ENCODE measurements at places on chromosomes 5 and 9.

- no peaks in the 10 kb centered on the region for H3K4me1 ChIP-seq
- no peak overlapping the region for H3K4me3 ChIP-seq
- H3K27ac ChIP-seq = no peak overlapping the region
- DNase-seq = no peak
- no peaks in the 10 kb centered on the region for H3K27me3 ChIP-seq
- no peaks in the 10 kb centered on the region for H3K36me3 ChIP-seq
Measured at GRCh38 chr9:119043996-119044395, 325.2 kb downstream of the BRINP1 start.

- no peak overlapping the region for H3K4me3 ChIP-seq
Measured at GRCh38 chr9:124325816-124326215, 68.1 kb downstream of the NEK6 start.

DNA sequence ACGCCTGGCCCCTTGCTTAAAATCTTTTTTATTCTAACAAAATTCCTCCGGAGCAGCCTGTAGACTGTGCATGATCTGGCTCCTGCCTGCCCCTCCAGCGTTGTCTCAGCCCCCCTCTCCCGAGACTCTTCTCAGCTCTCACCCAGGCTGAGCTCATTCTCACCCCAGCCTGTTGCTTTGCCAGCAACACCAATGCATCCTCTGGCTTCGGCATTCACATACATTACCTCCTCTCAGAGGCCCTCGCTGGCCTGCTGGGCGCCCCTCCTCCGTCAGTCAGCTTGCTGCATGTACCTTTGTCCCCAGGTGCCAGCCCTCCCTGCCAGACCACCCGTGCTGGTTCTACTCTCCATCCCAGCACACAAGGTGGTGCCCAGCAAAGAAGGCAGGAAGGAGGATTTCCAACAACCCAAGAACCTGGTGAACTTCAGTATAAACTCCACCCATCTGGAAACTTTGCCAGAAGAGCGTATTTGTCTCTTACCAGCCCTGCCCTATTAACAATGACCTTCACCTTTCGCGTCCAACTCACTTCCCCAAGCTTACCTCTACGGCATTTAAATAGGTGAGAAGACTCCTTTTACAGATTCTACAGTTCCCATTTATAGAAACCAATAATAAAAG, 35.0 kb downstream of the MYO10 start:
- DNase-seq = no peak
- no peak overlapping the region for H3K27ac ChIP-seq
- H3K27me3 ChIP-seq = no peaks in the 10 kb centered on the region
- no peaks in the 10 kb centered on the region for H3K4me1 ChIP-seq
- H3K4me3 ChIP-seq = no peak overlapping the region

DNA sequence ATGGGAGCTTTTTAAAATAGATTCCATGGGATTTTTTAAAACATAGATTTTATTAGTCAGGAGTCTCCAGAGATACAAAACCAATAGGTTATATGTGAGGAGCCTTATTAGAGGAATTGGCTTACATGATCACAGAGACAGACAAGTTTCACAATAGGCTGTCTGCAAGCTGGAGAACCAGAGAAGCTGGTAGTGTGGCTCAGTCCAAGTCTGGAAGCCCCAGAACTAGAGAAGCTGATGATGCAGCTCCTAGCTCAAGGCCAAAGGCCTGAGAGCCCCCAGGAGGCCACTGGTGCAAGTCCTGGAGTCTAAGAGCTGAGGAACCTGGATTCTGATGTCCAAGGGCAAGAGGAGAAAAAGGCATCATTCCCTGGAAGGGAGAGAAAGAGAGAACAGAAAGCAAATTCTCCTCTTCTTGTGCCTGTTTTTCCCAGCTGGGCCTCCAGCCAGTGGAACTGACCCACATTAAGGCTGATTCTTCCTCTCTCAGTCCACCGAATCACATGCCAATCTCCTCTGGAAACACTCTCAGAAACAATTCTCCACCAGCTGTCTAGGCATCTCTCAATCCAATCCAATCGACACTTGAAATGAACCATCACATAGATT, 59.3 kb downstream of the AHRR start:
- H3K36me3 ChIP-seq = no peaks in the 10 kb centered on the region
- peaks cover 6% of the 10 kb centered on the region for H3K4me1 ChIP-seq
- DNase-seq = no peak
- no peak overlapping the region for H3K4me3 ChIP-seq
- no peaks in the 10 kb centered on the region for H3K27me3 ChIP-seq
- H3K27ac ChIP-seq = no peak overlapping the region

GRCh38 chr9:100084734-100085133, 14.1 kb downstream of the ERP44 start:
- peaks cover 2% of the 10 kb centered on the region for H3K36me3 ChIP-seq
- no peak for DNase-seq
- no peaks in the 10 kb centered on the region for H3K27me3 ChIP-seq

DNA sequence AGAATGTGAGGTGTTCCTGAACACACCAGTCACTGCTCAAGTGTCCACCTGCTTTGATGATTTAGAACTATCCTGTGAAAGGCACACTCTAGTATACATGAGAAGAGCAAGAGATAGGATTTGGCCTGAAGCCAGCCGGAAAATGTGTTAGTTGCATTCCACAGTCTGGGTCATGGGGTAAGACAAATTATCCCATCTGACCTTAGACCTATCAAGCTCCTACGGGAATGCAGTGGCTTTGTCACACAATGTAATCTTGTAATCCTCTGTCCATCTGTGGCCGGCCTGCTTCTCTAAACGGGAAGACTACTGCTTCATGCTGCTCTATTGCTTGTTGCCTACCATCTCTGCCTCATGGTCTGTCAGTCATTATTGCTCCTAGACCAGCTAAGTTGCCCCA, 92.4 kb upstream of the PRRC1 start:
- H3K27ac ChIP-seq = no peak overlapping the region
- H3K4me3 ChIP-seq = no peak overlapping the region
- H3K36me3 ChIP-seq = no peaks in the 10 kb centered on the region
- no peak for DNase-seq
- H3K4me1 ChIP-seq = peaks cover 2% of the 10 kb centered on the region
- peaks cover 43% of the 10 kb centered on the region for H3K27me3 ChIP-seq

GRCh38 chr5:125227333-125228095, 481.1 kb upstream of the ZNF608 start:
- no peaks in the 10 kb centered on the region for H3K36me3 ChIP-seq
- no peaks in the 10 kb centered on the region for H3K4me1 ChIP-seq
- H3K27ac ChIP-seq = no peak overlapping the region
- DNase-seq = no peak

DNA sequence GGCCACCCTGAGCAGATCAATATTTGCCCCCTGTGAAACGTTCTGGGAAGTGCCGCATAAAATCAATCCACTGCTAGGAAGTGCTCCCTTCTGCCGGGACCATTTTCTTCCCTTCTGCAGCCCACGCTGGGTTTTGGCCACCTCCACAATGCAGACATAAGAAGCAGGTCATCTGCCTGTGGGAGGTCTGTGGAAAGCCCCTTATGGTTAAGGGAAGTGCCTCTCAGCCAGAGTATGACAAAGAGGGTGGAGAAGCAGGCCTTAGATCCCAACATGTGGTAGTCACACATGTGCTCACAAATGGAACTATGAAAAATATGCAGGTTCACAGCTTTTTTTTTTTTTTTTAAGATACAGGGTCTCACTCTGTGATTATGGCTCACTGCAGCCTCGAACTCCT, 82.8 kb downstream of the SLC1A3 start:
- no peaks in the 10 kb centered on the region for H3K36me3 ChIP-seq
- H3K4me3 ChIP-seq = no peak overlapping the region
- H3K4me1 ChIP-seq = peaks cover 12% of the 10 kb centered on the region
- peaks cover 46% of the 10 kb centered on the region for H3K27me3 ChIP-seq

DNA sequence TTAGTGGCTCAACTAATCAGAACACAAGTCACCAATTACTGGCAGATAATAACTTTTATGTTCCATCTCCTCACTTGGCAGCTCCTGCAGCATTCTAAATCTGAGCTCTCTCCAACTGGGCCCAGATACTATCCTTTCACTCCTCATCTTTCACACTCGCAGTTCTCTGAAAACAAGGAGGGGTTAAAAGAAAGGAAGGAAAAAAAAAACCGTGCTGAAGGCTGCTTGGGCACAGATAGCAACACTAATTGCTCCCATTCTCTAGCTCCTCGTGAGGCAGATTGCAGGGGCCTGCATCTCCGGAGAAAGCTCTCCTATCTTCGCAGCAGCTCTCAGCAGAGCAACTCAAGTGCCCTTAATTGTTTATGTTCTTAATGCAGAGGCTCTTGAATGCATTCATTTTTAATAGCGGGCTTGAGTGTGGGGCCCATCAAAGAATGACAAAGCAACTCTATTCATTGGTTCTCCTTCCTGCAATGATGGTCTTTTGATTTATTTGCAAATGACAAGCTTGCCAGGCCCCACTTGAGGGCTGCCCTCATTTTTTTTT, 23.9 kb downstream of the TLE1 start:
- H3K36me3 ChIP-seq = no peaks in the 10 kb centered on the region
- H3K27me3 ChIP-seq = no peaks in the 10 kb centered on the region
- no peak for DNase-seq
- H3K4me3 ChIP-seq = no peak overlapping the region
- H3K27ac ChIP-seq = no peak overlapping the region
- peaks cover 3% of the 10 kb centered on the region for H3K4me1 ChIP-seq

DNA sequence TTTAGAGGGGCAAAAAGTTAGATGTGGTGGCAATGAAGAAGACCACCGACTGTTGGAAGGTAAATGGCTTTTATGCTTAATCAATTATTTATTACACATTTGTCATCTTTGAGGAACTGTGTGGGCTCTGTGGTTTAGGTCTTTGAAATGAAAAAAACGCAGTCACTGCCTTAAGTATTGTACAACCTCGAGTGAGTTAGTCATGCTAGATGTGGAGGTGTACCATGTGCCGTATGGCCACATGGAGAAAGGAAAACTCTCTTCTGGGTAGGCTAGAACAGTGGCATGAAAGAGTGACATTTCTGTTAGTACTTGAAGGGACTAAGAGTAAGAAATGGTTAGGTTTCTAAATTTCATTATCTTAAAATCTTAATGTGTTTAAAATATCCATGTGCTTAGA, 166.1 kb downstream of the HACD4 start:
- no peak overlapping the region for H3K4me3 ChIP-seq
- peaks cover 5% of the 10 kb centered on the region for H3K4me1 ChIP-seq
- peaks cover 7% of the 10 kb centered on the region for H3K36me3 ChIP-seq
- H3K27me3 ChIP-seq = no peaks in the 10 kb centered on the region

DNA sequence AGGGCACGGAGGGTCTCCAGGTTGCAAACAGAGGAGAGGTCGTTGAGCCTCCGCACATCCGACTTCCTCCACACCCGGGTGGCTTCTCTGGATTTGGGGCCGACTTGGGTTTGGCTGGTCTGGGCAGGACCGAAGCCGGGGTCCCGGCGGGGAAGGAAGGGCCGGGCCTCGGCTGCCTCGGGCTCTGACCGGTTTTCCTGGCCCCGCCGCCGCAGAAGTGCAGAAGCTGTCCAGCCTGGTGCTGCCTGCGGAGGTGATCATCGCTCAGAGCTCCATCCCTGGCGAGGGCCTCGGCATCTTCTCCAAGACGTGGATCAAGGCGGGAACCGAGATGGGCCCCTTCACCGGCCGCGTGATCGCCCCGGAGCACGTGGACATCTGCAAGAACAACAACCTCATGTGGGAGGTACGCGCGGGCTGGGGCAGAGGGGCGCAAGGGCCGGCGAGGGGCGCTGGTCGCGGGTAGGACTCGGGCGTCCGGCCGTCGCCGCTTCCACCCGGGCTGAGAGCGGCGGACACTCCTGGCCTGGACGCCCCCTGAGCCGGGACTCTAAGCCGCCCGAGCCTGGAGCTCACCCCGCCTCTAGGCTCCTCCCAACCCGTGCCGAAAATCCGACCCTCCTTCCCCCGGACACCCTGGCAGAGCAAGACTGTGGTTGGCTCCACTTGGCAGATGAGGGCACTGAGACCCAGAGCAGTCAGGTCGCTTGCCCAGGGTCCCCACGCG, 2.2 kb downstream of the PRDM12 start:
- peaks cover 2% of the 10 kb centered on the region for H3K36me3 ChIP-seq
- no peak for DNase-seq
- peaks cover 20% of the 10 kb centered on the region for H3K4me1 ChIP-seq
- no peak overlapping the region for H3K27ac ChIP-seq

GRCh38 chr5:36418152-36418979, 116.7 kb upstream of the RANBP3L start:
- no peaks in the 10 kb centered on the region for H3K27me3 ChIP-seq
- DNase-seq = no peak

- DNase-seq = no peak
- no peak overlapping the region for H3K4me3 ChIP-seq
- H3K27ac ChIP-seq = no peak overlapping the region
- H3K27me3 ChIP-seq = no peaks in the 10 kb centered on the region
Measured at GRCh38 chr5:139690064-139690802, 42.1 kb downstream of the CXXC5 start.

- no peak overlapping the region for H3K4me3 ChIP-seq
- H3K27ac ChIP-seq = no peak overlapping the region
- no peaks in the 10 kb centered on the region for H3K36me3 ChIP-seq
- no peaks in the 10 kb centered on the region for H3K4me1 ChIP-seq
- no peaks in the 10 kb centered on the region for H3K27me3 ChIP-seq
- no peak for DNase-seq
Measured at GRCh38 chr5:125175348-125176004, 429.0 kb upstream of the ZNF608 start.

Measured in T-helper 17 cell (primary cell).